ENCODE measurements at places on chromosomes 5 and 9. TPM values are rescaled to one million over a fixed set of nuclear protein-coding genes. Genes with fewer than 3 reads are reported as not detected.

DNA sequence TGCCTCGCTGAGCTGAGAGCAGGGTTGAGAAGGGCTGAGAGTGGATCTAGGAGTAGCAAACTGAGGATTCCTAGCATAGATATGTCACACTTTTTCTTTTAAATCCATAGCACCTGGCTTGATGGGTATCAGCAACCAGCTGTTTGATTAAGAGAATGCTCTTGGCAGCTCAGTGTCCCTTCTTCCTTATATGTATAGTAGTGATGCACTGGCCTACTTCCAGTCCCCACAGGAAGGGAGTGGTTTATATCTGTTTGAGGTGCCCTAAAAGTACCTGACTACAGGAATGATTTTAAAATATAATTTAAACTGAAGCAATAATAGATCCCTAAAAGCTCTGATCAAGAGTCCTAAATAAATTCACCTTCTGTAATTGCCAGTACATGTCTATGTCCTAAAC is 546.8 kb upstream of the ZNF608 start:
- DNase-seq: no peak

DNA sequence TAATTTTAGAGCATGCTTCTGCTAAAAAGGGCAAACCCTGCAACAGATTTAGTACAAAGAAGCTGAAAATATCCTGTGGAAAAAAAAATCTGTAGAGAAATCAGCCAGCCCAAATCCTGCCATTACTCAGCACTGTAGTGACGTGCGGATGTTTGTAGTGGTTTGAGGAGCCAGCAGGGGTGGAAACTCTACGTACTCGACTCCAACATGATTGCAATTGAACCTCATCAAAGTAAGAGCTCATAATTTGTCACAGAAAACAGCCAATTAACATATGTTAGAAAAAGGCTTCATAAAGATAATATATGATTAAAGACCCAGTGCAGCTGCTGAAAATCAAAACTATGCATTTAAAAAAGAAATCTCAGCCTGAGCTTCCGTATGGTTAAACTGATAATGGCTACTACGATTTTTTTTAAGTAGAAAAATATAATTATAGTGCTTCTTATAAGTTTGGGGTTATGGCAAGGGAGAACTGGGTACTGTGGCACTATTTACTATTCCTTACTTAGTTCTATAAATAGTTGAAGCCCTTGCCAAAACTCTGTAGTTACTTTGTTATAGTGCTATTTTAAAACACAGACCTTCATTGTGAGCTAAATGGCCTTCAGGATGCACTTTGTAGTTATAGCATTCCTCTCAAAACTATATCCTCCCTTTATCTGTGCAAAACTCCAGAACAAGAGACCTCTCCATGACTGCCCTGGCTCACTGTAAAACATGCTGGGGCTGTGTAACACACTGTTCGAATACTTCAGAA is 49.4 kb downstream of the MEF2C start:
- no peak for DNase-seq

DNA sequence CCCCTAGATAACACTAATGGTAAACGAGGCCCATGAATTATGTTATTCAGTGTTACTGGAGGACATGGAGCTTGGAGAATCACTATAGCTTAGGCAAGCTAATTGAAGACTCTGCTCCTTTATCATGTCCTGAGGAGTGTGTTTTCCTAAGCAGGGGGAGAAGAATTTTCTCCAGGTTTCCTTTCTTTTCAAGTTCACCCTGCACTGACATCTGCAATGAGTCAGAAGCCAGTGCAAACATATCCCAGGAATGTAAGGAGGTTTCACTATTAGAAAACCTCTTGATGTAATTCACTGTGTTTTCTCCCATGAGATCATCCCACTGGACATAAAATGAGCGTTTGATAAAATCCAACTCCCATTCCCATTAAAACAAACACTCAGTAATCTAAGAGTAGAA is 75.6 kb downstream of the DMRT2 start:
- DNase-seq: no peak

DNA sequence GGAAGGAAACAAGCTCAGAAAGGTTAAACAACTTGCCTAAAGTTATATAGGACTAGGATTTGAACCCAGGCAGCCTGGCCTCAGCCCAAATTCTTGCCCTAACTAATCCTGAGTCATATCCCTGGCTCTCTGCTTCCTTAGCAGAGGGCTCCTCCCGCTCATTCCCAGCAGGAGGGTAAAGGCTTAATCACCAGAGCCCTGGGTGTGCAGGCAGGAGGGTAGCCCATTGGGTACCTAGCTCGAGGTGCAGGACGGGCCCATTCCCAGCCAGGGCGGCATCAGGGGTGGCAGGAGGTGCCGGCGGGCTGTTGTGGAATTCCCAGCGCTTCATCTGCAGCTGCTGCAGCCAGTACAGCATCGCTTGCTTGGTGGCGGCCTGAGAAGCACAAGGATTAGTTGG is 3.9 kb downstream of the TBC1D2 start:
- peak; percentile 29 for DNase-seq

- no peak for DNase-seq
These were observed 42.5 kb upstream of the PIK3R1 start for GRCh38 chr5:68173007-68173406.

DNA sequence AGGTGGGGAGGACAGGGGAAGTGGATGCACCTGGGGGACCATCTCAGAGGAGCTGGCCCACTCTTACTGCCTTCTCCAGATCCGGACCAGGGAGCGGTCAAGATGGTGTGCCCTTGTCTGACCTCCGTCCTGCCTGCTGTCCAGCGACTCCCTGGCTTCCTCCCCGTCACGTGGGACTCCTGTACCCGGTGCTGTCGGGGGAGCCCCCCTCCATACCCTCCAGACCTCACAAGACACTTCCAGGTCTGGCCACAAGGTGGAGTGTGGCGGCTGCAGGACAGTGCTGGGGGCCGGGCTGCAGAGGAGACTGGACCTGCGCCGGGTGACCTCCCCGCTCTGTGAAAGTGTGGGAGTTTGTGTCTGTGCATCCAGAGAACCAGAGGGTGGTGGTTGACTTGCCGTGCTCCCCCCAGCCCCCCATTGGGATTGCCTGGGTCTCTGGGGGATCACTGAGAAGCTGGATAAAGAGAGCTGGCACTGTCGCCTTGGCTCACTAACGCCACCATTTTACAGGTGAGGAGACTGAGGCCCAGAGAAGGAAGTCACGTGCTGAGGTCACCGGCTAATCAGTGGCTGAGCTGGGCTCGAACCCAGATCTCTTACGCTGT is 1.9 kb upstream of the CRB2 start:
- DNase-seq: peak; percentile 82

DNA sequence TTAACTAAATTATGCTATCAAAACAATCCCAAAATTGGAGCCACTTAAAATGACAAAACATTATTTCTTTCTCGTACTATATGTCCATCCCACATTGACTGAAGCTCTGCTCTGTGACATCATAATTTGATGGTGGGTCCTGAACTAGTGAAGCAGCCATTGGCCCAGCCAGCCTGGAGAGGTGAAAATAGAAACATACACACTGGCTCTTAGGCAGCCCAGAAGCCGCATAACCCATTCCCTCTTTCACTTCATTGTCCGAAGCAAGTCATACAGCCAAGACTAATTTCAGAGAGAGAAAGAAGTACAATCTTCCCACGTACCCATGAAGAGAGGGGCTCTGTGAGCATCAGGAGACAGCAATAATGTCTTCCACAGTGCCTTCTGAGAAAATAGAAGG is 342.5 kb downstream of the NFIB start:
- DNase-seq: no peak

DNA sequence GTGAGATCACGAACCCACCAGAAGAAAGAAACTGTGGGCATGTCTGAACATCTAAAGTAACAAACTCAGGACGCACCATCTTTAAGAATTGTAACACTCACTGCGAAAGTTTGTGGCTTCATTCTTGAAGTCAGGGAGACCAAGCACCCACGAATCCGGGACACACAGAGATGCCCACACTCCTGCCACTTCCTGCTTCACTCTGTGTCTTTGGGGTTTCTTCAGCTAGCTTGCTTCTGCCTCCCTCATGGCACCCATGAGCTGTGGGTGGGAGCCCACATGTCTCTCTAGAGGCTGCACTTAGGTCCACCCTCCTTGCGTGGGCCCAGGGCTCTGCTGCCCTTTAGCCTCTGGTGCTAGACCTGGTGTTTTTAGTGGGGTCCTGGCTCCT is 61.2 kb upstream of the CNOT6 start:
- no peak for DNase-seq

DNA sequence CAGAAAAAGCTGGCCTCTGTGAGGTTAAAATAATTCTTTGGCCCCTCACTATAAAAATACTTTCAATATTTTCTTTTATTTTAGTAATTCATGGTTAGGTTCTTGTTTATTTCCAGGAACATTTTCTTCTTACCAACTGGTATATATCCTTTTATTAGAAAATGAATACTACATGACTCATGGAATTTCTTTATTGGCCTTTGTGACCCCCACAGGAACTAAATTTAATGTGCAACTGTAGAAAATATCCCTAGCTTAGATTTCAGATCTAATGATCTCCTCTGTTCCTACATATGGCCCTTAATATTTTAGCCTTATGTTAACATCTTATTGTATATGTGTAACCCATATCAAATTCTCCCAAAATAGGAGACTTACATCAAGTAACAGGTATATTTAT is 429.9 kb downstream of the NR2F1-AS1 start:
- DNase-seq: peak; percentile 5

DNA sequence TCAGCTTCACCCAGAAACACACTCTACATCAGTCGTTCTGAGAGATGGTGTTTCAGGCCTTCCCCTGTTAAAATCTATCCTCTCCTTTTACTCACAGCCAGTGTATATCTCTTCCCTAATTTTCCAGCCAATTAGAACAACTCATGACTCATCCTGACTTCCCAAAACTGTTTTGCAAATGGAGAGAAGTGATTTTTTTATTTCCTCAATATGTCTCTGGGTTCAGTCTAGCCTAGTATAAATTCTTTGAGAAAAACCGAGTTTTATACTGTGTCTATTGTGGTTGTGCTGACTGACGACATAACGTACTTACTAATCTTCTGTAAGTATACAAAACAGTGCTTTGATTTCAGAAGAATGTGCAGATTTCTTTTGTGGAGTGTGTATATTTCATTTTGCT is 28.4 kb upstream of the CAST start:
- no peak for DNase-seq

GRCh38 chr5:172004824-172005237 is 1.6 kb downstream of the FBXW11 start:
- peak; percentile 38 for DNase-seq

- DNase-seq: no peak
These were observed 53.9 kb downstream of the KCNN2 start for GRCh38 chr5:114415760-114416159.

GRCh38 chr9:122336189-122336588 is 34.6 kb upstream of the PTGS1 start:
- DNase-seq: no peak

DNA sequence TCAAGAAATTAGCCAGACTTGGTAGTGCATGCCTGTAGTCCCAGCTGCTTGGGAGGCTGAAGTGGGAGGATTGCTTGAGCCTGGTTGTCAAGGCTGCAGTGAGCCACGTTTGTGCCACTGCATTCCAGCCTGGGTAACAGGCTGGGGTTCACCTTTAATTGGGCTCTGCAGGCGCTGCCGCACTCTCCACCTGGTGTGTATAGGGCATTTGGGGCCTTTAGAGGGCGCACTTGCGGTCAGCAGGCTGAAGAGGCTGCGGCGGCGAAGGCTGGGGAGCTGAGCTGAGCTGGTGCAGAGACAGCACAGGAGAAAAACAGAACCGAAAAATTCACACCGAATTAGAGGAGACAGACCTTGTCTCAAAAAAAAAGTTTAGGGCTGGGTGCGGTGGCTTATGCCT is 31.2 kb downstream of the CDK7 start:
- DNase-seq: peak; percentile 12

GRCh38 chr9:133979921-133980863 is 11.9 kb downstream of the VAV2 start:
- peak; percentile 28 for DNase-seq

DNA sequence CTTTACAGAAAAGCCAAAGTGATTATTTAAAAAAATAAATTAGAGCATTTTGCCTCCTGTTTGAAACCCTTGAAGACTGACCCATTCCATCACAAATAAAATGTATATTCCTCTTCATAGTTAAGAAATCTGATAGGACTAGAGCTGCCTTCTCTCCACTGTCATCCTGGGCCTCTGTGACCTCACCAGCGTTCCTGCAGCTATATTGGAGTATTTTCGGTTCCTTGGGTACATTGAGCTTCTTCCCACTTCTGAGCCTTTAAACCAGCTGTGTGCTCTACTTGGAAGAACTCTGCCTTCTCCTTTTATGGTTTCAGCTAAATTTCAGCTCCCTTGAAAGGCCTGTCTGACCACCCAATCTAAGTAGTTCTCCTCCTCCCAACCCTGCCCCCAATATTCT is 99.1 kb upstream of the ABCA1 start:
- no peak for DNase-seq

GRCh38 chr5:76402251-76402885 is 717 bp upstream of the IQGAP2 start:
- DNase-seq: peak; percentile 36

DNA sequence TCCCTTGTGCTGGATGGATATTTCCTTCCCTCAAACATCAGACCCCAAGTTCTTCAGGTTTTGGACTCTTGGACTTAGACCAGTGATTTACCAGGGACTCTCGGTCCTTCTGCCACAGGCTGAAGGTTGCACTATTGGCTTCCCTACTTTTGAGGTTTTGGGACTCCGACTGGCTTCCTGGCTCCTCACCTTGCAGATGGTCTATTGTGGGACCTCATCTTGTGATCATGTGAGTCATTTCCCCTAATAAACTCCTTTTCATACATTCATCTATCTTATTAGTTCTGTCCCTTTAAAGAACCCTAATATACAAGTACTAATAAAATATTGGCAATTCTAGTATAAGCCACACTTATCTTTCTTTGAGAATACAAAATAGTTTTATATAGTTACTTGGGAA is 1078.9 kb downstream of the CDH12 start:
- no peak for DNase-seq

DNA sequence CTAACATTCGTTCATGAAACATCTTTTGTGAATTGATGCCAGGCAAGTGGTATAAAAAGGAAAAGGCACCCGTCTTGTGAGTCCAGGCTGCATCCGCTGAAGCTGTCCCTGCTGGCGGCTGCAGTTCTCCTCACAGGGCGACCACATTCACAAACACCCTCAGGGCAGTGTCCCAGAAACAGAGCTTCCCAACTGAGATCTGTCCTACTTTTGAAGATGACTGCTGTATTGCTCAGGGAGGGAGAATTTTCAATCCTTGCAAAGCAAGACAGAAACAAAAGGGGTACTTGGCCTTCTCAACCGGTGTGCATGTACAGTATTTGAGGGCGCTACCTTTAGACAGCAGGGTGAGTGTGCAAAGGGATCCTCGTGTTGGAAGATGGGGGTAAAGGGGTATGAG is 316.1 kb downstream of the GADD45G start:
- DNase-seq: no peak

BAAT gene
- 0.57 TPM for total RNA-seq

GPR150 gene
- total RNA-seq: not detected

NCS1 gene
- 6.9 TPM for total RNA-seq

DHX29 gene
- total RNA-seq: 7.3 TPM

ZBTB26 gene
- total RNA-seq: 2.6 TPM
